Stimulated activated CD8-positive, alpha-beta memory T cell treated with anti-CD3 and anti-CD28 coated beads, Interleukin-7, amount 100 ng/mL, for 1 hour (primary cell): ENCODE measurements at places on chromosomes 13 and 19.

GRCh38 chr13:99289674-99290337, 17.4 kb downstream of the GPR183 start:
- DNase-seq: no peak

DNA sequence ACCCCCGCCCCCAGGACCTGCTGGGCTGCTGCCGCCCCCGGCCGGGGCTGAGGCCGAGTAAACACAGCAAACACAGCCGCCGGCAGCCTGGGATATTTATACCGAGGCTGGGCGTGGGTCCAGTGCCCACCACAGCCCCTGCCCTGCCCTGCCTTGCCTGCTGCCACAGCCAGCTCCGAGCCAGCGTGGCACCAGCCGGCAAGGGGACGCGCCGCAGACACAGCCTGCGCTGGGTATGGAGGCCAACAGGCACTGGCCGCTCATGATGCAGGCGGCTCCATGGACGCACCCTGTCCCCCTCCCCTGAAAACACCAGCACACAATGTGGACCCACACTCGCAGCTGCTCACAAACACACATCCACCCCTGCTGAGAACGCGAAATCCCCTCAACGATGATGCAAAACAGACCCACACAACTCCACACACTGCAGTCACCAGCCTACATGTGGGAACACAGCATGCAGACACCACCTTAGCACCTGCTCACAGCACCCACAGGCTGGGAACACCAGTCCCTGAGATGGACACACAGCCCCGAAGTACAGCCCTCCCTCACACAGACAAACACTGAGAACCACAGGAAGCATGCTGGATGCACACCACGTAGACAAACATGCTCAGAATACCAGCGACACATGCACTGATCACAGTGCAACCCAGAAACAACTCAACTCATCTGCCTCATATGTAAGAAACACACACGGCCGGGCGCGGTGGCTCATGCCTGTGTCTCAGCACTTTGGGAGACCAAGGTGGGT, 16.2 kb downstream of the CCDC97 start:
- DNase-seq: no peak

GRCh38 chr13:73230716-73231115, 171.9 kb downstream of the KLF5 start:
- DNase-seq: no peak

DNA sequence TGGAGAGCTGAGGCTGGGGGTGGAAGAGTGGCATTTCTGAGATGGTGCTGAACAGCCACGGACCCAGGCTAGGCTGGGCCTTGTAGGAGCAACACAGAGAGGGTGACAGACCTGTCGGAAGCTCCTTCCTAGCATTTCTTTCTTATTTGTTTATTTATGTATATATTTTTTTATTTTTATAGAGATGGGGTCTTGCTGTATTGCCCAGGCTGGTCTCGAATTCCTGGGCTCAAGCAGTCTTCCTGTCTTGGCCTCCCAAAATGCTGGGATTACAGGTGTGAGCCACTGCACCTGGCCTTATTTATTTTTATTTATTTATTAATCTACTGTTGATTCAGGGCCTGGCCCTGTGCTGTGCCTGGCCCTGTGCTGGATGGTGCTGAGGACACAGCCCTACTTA, 6.5 kb downstream of the CIC start:
- no peak for DNase-seq

DNA sequence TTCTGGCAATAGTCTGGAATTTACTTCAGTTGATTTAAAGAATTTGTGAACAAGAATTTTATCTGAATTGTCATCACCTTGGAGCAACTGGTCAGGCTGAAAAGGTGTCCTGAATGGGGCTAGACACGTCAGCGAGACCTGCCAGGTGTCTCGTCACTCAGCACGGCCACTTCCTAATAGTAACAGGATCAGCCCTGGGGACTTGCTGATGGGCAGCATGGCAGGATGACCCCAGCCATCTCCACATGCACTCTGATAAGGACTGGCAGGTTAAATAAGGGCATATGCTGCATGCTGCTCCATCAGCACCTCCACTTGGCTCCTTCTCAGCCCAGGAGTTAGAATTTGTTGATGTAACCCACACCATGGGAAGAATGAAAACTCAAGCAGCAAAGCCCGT, 224.2 kb downstream of the FOXO1 start:
- no peak for DNase-seq

GRCh38 chr13:76641056-76641455, 245.1 kb downstream of the KCTD12 start:
- no peak for DNase-seq

DNA sequence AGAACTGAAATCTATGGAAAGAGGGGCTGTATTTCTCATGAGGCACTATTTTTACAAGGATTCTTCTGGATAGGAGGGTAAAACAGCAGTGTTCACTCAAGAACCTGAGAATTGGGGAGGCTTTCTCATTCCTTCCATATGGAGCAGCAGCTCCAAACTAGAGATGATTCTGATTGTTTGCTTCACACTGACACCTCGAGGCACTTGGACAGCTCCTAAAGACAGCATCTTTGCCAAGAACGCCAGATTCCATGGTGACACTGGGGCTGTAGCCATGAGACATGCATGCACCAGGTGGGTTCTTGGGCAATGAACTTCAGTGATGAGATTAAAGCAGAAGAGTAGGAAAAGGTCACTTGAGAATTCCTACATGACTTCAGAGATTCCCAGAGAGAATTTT, 361.5 kb upstream of the HTR2A start:
- no peak for DNase-seq

DNA sequence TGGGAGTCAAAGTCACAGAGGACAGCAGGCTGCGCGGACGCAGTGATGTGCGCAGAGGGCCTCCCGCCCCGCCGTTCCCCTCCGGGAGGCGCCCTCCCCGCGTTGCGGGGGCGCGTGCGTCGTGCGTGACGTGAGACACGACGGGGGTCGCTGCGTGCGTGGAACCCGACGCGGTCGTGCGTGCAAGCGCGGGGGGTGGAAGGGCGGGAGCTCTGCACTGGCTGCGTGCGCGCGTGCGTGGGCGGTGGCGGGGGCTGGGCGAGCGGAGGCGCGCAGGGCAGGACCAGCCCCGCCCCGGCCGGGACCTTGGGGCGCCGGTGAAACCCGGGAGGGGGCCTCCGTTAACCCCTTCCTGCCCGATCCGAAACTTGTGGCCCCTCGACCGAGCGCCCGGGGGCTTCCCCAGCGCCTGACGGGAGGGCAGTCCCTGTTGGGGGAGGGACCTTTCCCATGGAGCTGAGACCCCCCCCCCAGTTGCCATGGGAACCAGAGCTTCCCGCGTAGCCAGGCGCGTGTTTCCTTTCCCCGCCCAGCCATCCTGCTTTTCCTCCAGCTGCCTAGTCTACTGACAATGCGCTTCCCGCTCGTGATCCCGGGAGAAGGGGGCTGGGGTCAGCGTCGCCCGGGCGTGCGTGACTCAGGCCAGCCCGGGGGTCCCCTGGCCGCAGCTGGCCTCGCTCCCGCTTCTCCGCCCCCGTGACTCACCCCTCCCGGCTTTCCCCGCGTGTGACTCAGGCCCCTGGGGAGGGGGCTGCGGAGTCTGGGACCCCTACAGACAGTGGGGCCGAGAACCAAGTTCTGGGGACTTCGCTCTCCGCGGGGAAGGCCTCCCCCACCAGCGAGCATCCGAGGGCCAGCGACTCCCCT, 7.3 kb upstream of the HOOK2 start:
- peak; percentile 77 for DNase-seq

- DNase-seq: no peak
These were observed 2.4 kb downstream of the DHX34 start for GRCh38 chr19:47351548-47351947.

DNA sequence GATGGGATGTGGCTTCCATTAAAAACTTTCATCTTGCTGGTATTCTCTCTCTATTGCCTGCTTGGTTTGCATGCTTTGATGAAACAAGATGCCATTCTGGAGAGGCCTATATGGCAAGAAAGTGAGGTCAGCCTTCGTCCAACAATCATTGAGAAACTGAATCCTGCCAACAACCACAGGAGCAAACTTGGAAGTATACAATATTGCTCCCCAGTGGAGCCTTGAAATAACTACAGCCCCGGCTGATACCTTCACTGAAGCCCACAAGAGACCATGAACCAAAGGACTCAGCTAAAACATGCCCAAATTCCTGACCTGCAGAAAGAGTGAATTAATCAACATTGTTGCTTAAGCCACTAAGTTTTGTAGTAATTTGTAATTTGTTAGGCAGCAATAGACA, 82.5 kb upstream of the FGF14 start:
- no peak for DNase-seq

GRCh38 chr19:17394891-17395415, 957 bp upstream of the CCDC194 start:
- DNase-seq: no peak

DNA sequence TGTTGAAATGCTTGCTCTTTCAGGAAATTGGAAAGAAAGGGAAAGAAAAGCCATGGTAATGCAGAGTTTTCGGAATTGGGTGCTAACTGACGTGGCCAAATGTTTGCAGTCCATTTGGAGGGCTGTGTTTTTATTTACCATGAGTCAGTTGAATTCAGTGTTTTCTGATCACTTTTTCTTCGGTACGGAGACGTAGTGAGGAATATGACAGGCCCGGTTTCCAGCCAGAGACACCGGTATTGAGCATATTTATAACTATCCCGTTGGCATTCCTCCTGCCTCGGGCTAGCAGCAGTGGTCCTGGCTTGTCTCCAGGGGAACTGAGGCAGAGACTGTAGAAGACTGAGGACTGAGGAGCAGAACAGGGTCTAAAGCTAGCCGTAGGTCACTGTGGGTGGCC, 1.0 kb downstream of the CDC16 start:
- DNase-seq: no peak

DNA sequence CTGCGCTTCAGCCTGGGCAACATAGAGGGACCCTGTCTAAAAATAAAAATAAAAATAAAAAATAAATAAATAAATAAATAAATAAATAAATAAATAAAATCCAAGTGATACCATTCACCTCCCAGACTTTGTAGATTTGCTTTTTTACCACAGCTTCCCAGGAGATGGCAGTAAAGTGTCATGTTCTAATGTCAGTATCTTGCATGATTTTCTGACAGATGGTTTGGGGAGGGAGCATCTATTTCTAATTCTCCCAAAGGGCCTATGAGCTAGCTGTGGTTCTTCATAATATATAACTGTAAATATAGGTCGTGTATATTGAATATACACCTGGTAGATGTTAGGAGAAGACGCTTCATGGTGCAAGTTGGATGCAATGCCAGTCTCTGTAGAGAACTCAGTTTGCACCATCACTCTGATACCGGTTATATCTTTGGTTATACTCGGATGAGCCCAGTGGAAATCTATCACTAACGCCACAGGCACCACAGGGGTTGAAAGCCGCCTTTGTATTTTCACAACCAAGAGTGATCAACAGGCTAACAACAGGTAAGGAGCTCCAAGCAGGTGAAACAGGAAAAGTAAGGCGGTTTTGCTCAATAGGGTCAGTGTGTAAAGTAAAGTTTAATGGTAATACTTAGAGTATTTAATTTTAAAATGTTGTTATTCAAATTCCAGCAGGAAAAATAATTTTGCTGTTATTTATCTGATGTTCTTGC, 13.9 kb downstream of the APLP1 start:
- DNase-seq: no peak

- DNase-seq: no peak
These were observed 55.2 kb downstream of the VWA8 start for GRCh38 chr13:41905600-41906254.

DNA sequence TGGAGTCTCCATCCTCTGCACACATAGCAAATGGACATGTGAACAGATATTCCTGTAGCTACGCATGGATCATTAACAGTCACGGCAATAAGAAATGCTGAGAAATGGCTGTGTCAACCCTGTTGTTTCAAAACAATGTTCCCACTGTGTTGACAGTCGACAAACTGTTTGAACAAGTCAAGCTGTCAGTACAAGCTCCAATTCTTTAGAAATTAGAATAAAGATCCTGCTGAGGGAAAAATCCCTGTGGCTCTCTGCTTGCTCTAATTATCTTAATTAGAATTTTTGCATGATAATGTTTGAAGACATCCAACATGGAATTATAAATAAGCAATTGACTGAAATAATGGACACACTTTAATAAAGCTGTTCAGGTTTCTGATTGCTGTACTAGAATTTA, 37.9 kb upstream of the CPB2 start:
- no peak for DNase-seq

GRCh38 chr13:74048756-74049155, 85.4 kb downstream of the KLF12 start:
- no peak for DNase-seq

GRCh38 chr19:10517361-10517759, at the start of gene S1PR5:
Gene S1PR5 (minus strand): TSS chr19:10517447. CDS start chr19:10515011, 2,436 bp downstream.
- DNase-seq: no peak

DNA sequence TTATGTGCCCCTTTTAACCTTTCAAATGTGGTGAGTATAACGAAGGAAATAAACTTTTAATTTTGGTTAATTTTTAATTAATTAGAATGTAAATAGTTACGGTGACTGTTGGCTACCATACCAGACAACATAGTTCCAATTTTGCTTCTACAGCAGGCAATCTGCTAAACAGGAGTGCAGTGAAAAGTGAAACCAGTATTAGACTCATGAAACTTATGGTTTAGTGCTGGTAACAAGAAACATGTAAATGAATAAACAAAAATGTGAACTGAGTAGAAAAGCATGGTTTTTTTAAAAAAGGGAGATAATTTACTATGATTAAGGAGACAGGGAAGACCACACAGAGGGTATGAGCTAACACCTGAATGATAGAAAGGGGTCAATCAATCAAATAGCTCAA, 478.4 kb downstream of the PCDH9 start:
- DNase-seq: no peak

DNA sequence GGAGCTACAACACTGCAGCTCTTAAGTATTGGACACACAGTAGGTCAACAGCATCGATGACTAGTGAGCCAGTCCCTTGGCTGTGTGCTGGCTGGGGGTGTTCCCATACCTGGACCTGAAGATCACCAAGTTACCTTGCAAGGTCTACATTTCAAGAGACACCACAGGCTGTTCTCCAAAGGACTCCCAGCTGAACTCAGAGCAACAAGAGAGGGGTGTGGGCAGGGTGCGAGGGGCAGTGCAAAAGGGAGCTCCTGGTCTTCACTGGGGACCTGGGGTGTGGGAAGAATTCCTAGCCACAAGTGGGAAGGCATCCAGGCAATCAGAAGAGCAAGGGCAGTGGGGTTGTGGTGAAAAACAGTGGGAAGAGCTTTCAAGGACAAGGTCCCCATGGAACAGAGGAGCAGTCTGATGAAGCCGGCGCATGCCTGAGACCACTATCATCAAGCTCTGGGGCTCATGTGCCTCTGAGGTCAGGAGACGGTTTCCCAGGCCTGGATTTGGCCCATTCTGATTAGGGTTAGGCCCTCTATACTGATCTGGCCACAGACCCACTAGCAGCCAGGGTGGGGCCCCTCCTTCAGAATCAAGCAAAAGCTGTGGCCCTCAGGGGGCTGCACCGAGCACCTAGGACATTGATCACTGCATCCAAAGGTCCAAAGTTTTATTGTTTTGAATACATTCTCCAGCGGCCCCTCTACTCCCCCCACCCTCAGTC, 4.7 kb upstream of the GSK3A start:
- DNase-seq: no peak

DNA sequence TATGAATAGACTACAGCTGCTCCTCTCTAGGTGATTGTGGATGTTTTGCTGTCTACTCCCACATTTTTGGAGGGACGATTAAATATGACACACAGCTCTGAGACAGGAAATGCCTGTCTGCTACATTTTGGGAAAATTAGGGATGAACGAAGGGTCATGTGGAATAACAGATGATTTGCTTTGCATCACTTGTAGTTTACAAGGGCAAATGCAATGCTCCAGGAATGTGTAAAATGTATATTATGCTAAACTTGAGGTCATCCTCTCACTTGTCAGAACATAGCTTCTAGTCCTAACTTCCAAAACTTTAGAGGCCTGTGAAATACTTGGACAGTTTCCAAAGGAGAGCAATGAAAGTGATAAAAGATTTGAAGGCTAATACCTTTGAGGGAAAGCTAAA, 284.2 kb upstream of the DACH1 start:
- no peak for DNase-seq
